IPS DF 6.9 (cell line): ENCODE measurements at places on chromosomes 13 and 19.

DNA sequence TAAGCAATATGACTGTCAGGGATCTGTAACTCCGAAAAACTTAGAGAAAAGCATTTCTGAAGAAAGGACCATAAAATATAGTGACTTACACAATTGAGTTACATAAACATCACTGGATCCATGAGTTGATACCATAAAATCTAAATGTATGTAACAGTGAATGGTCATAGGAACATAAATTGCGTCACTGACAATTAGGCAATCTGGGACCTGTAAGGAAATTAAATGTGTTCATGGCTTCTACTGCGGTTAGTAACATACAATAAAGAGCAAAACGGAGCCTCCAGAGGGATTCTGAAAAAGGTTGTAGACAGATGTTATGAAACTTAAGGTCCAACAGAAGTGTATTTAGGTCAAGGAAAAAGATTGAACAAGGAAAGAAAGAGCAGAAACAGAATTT is 27.1 kb downstream of the POU4F1 start:
- no peak for DNase-seq

DNA sequence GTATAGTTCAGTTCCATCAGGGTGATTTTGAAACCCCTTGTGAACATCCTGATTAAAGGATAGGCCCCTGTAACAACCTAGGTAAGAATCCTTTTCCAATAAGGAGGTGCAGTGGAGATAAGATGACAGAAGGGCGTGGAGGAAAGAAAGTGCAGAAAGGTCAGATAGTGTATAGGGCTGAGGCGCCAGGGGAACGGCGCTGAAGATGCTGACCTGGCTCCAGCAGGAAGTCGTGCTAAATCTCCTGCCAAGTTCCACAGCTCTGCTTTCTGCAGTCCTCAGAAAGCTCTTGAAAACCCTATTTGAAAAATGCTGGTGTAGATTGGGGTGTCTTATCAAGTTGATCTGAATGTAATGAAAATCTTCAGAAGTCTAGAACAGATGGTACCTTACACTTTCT is 221.7 kb downstream of the COG6 start:
- no peak for DNase-seq

DNA sequence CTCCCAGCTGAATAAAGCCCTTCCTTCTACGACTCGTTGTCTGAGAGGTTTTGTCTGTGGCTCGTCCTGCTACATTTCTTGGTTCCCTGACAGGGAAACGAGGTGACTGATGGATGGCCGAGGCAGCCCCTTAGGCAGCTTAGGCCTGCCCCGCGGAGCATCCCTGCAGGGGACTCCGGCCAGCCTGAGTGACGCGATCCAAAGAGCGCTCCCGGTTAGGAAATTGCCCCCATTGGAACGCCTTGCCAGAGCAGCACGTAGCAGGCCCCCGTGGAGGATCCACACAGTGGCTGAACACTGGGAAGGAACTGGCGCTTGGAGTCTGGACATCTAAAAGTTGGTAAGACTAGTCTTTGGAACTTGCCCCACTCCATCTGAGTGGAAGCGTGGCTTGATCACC is 296.8 kb upstream of the SGCG start:
- DNase-seq: no peak

GRCh38 chr13:104461049-104461448 is 1394.8 kb upstream of the SLC10A2 start:
- DNase-seq: peak; percentile 9

DNA sequence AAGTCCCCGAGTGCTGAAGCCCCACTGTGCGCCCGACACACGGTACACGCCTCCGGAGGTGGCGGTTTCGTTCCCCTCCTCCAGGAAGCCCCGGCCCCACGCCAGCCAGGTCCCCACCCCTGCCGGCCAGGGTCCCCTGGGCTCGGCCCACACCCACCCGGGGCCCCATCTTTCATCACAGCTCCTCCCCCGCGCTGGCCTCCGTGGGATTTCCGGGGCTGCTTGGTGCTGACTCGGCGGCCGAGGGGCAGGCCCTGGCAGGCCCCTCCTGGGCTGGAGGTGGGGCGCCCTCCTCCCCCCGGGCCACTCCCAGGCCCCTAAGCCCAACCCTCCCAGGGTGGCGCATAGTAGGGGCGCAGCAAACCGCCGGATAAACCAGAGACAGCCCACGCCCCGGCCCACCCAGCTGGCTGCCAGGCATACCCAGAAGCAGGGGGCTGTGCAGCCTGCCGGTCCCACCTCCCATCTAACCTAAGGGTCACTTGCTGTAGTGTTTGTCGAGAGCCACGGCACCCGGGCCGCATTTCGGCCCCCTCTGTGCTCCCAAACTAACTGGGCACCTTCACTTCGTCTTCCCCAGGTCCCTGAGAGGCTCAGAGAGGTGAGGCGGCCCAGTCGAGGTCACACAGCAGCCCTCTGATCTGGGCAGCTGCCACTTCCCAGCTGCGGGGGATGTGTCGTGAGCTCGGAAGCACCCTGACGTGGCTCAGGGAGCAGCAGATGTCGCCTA is 6.6 kb downstream of the ZBTB7A start:
- no peak for DNase-seq

GRCh38 chr19:40622773-40623075 is 21.6 kb downstream of the LTBP4 start:
- no peak for DNase-seq

GRCh38 chr13:31956980-31957644 is 74.5 kb upstream of the FRY start:
- no peak for DNase-seq

- DNase-seq: no peak
These were observed 202.2 kb upstream of the STARD13 start for GRCh38 chr13:33487575-33488243.

DNA sequence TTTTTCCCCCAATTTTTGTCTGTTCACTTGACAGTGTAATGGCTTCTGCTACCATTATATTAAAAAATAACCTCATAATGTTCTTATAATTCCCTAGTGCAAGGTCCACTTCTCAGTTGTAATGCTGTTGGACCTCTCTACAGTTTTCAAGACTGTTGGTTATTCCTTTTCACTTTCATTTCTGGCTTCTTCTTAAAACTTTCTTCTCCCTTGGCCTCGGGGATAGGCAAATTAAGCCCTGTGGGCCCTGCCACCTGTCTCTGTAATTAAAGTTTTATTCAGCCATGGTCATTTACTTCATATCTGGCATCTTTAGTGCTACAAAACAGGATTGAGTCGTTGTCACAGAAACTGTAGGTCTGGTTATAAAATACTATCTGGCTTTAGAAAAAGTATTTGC is 313.5 kb downstream of the KLF12 start:
- DNase-seq: no peak

GRCh38 chr13:24148414-24149235 is 11.9 kb upstream of the SPATA13 start:
- no peak for DNase-seq

DNA sequence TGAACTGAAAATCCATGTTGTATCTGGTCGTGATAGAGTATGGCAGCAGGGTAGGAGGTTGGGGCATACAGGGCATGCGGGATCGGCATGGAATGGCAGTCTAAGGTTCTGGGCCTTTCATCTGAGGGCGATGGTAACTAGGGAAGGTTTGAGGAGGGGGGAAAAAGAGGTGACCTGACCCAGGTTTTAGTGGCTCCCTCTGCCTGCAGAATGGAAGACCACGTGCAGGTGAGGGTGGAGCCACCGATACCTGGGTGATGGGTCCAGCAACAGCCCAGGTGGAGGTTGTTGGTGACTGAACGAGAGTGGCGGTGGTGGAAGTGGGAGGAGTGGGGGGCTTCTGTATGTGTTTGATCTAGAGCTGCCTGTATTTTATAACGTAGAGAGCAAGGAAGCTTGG is 3.8 kb downstream of the ZNF749 start:
- DNase-seq: no peak

GRCh38 chr13:98026457-98026857 is 73.0 kb downstream of the IPO5 start:
- DNase-seq: no peak

DNA sequence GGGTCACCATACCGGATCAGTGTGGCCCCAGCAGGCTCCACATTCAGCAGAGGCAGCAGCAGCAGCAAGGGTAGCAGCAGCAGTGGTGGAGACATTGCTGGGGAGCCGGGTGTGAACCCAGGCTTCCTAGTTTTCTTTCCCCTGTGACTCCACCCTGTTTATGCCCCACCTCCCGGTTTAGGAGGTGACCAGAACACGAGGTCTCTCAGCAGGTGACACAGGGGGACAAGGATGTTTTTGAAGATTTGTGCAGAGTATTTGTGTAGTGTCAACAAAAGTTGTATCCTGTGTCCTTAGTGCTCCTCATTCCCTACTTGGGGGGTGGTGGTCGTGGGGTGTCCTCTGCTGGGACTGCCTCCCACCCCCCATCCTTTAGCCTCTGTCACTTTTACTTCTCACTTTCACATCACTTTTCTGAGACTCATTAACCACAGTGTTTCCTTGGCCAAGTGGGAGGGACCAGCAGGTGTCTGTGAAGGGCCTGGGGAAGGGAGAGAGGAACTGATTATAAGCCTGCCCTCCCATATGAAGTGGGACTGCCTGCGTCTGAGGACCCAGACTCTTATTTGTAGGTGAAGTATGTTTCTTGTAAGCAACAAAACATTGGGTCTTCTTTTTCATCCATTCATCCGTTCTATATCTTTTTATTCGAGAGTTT is 15.6 kb upstream of the KCNC3 start:
- no peak for DNase-seq

- DNase-seq: no peak
These were observed 388.9 kb upstream of the KLF12 start for GRCh38 chr13:74523057-74523456.

DNA sequence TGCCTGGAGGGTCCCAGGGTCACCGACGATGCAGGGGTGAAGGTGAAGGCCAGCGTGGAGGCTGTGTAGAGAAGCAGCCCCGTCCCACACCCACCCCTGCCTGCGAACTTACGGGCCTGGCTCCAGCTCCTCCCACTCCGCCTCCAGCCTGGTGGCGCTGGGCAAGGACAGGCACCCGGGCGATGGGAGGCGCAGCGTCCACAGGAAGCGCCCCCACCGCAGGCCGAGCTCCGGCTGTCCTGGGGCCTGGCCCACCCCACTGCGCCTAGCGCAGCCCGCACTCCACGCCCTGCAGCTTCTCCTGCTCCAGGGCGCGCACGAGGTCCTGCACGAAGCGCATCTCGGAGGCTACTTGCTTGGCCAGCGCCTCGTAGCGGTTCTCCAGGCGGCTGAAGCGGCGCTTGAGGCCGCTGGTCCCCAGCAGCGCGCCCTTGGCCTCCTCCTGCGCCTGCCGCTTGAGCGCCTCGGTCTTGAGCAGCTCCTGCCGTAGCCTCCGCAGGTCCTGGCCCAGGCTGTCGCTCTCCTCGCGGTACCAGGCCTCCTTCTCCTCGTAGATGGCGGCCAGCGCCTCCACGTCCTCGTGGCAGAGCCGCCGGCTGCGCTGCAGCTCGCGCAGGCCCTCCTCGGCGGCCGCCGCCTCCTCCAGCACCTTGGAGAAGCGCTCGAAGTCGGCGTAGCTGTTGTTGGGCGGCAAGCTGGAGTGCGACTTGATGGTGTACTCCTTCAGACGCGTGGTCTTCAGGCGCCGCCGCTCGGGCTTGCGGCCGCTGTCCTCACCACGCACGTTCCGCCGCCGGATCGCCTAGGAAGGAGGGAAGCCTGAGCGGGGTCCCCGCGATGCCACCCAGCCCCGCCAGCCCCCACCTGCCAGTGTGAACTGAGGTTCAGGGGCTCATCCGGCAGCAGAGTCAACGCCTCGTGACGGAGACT is 11.8 kb downstream of the DAPK3 start:
- DNase-seq: no peak

DNA sequence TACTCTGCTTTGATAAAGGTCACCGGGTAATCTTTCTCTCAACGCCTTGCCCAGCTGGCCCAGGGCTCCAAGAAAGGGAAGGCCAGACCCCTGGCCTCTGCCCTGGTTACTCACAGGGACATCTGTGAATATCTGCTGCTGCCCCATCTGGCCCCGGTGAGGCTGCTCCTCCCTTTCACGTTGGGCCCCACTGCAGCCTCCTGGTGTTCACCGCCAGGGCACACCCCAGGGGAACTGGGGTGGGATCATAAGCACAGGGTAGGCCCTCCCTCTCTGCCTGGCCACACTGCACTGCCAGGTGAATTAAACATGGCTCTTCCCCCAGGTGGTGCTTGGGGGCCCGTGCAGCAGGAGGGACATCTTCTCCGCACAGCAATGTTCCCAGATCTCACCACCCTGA is 12.7 kb downstream of the LAIR1 start:
- no peak for DNase-seq

DNA sequence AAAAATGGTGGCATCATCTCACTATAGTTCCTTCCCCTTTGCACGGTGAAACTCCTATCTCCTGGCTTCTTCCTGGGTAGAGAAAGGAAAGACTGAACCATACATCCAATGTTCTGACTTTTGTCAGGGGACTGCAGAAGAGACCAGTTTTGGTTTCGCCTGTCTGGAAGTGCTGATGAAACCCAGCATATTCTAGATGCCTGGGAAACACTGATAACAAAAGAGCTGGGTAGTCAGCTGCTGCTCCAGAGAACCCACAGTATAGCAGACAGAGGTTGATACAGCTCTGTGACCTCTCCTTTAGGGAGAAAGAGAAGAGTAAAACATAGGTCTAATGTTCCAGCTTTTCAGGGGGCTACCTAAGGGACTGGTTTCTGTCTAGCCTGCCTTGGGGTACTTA is 695.3 kb downstream of the DIAPH3 start:
- no peak for DNase-seq

GRCh38 chr13:25324100-25324499 is 22.7 kb downstream of the NUP58 start:
- DNase-seq: no peak

DNA sequence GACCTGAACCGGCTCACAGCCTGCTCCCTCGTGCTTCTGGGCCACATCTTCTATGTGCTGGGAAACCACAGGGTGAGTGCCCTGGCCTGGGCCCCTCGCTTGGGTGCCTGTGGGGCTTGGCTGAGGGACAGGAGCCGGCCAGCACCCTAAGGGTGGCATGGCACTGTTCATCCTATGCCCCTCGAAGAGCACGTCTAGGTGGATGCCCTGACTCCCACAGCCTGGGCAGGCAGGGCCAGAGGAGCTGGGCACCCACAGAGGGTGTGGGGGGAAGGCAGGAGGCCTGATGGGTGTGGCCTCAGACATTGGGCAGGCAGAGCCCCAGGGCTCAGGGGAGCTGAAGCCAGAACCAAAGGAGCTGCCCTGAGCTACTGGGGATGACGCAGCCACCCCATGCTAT is 28.7 kb downstream of the MAU2 start:
- DNase-seq: no peak

- no peak for DNase-seq
These were observed 13.6 kb downstream of the LATS2 start for GRCh38 chr13:21047591-21048282.

DNA sequence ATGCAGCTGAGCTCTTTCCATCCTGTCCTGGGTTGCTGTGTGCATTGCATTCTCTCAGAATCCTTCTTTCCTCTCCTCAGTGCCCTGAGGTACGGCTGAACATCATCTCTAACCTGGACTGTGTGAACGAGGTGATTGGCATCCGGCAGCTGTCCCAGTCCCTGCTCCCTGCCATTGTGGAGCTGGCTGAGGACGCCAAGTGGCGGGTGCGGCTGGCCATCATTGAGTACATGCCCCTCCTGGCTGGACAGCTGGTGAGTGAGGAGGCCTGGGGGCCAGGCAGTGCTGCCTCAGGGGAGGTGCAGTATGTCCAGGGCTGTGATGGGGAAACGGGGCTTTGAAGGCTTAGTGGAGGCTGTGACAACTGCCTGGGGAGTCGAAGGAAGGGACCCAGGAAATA is 29.8 kb downstream of the PPP2R1A start:
- no peak for DNase-seq

GRCh38 chr13:99263126-99263785 is 5.1 kb upstream of the GPR18 start:
- DNase-seq: no peak

GRCh38 chr19:18073197-18073596 is 13.5 kb downstream of the IL12RB1 start:
- no peak for DNase-seq

GRCh38 chr19:19628501-19629134 is 598 bp upstream of the LPAR2 start:
- peak; percentile 64 for DNase-seq

- no peak for DNase-seq
These were observed 14.5 kb upstream of the MPHOSPH8 start for GRCh38 chr13:19618977-19619376.
